ENCODE measurements at places on chromosomes 6 and 20.
A peak's percentile ranks its signal among the peaks of the same experiment; 100 is the strongest.

- DNase-seq = no peak
Measured at GRCh38 chr20:47205577-47206123, 150.8 kb downstream of the ZMYND8 start.

GRCh38 chr6:125952764-125953501 lies 3.6 kb upstream of the HINT3 start:
- DNase-seq = no peak

- DNase-seq = peak; percentile 31
Measured at GRCh38 chr20:21614980-21615379, 90.5 kb upstream of the PAX1 start.

GRCh38 chr20:44720621-44720996 lies 5.4 kb downstream of the CCN5 start:
- DNase-seq = peak; percentile 11

DNA sequence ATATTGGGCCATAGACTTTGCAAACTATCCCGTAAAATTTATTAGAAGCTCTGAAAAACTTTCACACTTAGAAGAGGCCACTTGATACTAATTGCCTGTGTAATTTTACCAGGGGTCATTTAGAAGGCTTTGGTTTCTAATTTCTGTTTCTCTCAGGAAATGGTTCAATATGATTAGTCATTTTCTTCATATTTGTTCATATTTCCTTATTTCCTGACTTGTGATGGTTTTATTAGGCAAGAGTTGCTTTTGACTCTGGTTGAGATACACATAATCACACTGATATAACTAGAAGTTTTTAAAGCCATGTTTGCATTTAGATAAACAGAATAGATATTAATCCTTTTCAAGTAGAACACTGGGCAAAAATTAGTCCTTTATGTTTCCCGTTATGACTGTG lies 11.8 kb upstream of the HBS1L start:
- no peak for DNase-seq

GRCh38 chr6:75472885-75473284 lies 20.7 kb downstream of the FILIP1 start:
- DNase-seq = no peak

DNA sequence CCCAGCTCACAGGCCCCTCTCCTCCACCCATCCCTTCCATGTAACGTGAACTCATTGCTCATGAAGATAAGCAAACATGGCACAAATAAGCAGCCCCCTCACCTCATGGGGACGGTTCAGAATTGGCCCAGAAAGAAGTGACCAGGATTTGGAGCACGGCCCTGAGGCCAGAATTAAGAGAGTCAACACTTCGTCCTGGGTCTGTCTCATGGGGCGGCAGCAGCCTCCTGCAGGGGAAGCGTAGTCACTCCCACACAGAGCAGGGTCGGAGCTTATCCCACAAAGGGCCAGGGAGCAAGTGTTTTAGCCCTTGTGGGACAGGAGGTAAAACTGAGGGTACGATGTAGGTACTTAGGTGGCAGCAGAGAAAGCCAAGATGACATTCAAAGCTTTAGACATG lies 28.6 kb upstream of the DACT2 start:
- DNase-seq = no peak

DNA sequence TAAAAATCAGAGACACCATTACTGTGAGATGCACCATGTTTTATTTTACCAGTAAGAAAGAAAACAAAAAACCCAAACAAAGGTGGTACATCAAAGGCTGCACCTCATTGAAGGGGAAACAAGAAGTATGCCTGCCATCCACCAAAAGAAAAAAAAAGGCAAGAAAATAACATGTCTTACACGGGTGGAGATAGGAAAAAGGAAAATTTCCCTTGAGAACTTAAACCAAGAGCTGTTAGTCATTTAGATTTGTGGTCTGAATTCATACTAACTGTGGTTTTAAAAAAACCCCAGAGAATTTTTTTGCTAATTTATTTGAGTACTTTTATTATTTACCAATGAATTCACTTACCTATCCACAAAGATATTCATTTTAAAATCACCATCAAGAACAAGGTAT lies 144.0 kb downstream of the LRRC1 start:
- DNase-seq = no peak

DNA sequence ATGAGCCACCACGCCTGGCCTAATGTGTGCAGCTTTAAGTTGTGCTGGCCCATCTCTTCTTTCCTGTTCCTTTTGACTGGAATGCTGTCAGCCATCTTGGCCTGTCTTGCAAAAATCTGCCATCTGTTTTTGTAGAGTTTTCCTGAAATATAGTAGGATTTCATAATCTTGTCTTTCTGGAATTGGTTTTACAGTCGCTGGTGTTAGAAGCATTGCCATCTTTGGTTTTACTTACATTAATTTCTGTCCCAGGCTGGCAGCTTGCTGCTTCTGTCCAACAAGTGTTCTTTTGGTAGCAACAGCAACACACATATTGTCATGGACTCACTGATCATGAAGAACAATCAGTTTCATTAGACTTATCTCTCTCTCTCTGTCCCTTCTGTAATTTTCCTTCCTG lies 29.1 kb upstream of the TULP1 start:
- no peak for DNase-seq

GRCh38 chr6:155519176-155519738 lies 63.6 kb upstream of the NOX3 start:
- no peak for DNase-seq

- DNase-seq = no peak
Measured at GRCh38 chr6:140774080-140774505, 1358.6 kb upstream of the GJE1 start.

- DNase-seq = no peak
Measured at GRCh38 chr20:19956976-19957375, 60.2 kb upstream of the NAA20 start.

GRCh38 chr6:105514306-105514705 lies 111.4 kb upstream of the PREP start:
- DNase-seq = no peak

DNA sequence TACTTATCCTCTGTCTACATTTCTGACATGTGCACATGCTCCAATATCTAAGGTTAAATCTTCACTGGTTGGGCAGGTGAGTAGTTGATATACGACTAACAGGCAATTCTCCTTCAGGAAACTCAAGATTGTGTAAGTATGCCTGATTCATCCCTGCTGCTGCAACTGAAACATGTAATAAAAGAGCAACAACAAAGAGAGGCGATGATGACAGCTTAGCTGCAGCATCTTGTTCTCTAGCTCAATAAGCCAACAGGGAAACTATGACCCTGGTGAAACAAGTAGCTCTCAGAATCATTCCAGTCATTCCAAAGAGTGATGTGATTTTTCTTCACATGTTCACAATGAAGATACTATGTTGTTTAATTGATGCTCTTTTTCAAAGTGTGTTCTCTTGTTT lies 74.4 kb downstream of the ELOVL4 start:
- DNase-seq = no peak

GRCh38 chr6:109794201-109794923 lies 103.3 kb downstream of the FIG4 start:
- no peak for DNase-seq

DNA sequence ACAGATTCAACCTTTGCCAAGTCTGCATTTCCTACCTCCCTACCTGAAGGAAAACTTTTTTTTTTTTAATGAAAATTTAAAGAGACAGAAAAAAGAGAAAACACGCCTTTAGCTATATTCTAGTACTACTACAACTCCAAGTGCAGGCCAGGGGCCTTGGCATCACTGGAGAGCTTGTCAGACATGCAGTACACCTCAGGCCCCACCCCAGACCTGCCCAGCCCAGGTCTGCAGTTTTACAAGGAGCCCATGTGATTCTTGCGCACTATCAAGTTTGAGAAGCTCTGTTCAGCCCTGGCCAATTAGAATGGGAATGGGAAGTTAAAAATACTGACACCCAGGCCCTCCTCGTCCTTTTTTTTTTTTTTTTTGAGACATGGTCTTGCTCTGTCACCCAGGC lies 85.0 kb downstream of the NFATC2 start:
- no peak for DNase-seq

GRCh38 chr6:154462425-154462824 lies 48.1 kb downstream of the CNKSR3 start:
- DNase-seq = no peak

- peak; percentile 26 for DNase-seq
Measured at GRCh38 chr6:26155061-26155930, 68.1 kb downstream of the HFE start.

DNA sequence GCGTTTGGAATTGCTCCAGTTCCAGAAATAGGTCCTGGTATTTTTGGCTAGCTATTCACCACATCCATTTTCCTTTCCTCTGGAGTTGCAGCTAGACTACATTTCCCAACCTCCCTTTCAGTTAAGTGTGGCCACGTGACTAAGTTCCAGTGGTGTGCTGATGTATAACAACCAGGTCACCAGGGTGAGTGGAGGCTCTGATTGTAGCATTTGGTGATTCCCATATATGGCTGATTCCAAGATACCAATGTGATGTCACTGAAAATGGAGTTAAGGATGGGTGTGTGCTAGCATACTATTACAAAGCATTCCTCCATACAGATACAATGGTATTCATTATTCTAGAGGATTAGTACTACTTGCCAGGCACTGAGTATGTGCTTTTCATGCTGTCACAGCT lies 49.7 kb upstream of the STK35 start:
- no peak for DNase-seq

- peak; percentile 22 for DNase-seq
Measured at GRCh38 chr6:83071023-83071422, 3.6 kb downstream of the DOP1A start.

DNA sequence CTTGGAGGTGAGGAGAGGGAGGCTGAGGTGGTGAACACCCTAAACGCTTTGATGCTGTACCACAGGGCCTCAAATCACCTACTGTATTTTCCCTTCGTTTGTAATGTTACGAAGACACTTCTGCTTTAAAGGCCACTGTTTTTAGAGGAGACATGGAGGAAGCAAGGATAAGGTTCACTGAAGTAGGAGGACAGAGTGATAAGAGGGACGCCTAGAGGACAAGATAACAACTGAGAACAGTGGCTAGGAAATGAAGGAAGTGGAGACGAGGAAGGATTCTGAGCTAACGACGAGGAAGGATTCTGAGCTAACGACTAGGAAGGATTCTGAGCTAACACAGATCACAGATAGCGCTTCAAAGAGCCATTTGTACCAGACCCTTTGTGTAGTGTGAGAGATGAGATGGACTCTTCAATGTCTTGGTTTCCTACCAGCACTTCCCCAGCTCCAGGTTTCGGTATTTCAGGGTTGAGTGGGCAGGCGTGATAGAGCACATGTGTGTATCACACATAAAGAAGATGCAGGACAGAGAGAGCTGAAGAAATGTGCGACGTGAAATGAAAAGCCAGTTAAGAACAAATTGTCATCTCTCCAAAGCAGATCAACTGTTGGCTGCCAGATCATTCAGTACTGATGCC lies 7.5 kb downstream of the SF3B5 start:
- DNase-seq = no peak

- DNase-seq = no peak
Measured at GRCh38 chr20:840503-840857, 7.0 kb downstream of the FAM110A start.

GRCh38 chr6:104095661-104096416 lies 763.9 kb downstream of the HACE1 start:
- no peak for DNase-seq

DNA sequence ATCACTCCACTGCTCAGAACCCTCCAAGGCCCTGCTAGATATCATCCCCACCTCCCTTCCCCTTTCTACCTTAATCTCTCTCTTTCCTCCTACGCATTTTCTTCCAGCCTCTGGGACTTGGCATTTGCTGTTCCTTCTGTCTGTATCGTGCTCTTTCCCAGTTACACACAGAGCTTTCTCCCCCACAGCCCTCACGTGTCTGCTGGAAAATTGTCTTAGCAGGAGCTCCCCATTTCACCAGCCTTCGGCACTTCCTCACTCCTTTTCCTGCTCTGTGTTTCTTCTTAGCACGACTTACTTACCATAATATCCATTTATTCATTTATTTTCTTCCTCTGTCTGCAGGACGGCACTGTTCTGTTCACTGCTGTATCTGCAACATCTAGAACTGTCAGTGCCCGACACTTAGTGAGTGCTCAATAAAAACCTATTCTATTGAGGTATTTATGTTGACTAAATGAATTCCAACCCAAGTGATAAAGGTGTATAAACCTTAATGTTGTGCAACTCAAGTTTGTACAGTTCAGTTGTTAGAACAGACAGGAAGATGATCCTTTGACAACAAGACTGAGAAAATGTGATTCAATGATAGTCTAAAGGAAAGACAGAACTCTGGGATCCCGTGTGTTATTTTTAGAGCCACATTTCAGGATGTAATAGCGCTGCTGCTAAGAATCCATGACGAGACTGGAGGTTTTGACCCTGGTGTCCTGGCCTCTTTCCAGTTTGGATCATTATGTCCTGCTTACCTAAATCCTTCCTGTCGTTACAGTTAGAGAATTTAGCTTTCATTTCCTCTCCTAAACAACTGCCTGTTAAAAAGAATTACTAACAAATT lies 170.1 kb upstream of the LAMP5 start:
- no peak for DNase-seq

DNA sequence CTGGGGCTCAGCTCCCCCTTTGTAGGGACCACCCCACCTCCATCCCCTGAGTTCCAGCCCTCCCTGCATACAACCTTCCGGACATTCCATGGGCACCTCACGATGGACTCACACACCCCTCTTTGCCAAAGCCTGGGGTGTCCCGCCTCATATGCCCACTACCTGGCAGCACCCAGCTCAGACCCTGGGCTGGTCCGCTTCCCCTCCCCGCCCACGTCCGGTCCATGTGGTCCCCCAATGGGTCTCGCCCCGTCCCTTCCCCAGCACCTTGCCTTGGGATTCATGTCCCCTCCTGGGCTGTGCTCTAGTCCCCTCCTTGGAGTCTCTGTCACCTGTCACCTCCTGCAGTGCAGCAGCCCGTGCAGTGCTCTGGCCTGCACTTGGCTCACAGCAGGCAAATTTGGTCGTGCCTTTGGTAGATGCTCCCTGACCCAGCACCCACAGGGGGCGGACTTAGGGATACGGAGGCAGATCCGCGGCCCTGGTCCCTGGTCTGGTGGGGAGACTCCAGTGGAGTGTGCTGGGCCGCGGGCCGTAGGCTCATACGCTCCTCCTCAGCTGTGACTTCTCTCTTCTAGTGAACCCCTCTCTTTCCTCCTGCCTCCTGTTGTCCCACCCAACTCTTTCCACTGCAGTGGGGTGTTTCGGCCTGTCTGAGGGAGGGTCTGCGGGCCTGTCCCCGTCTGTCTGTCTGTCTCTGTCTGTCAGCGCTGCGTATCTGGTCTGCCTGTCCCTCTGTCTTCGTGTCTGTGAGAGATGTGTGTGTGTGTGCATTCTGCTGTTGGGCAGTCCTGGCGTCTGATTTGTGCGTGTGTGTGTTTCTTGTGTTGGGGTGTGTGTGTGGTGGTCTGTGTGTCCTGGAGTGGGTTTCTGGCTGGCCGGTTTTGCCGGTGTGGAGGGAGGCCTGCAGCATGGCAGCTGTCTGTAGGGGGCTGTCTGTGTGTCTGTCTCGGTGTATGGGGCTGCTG lies 69.5 kb downstream of the SRC start:
- no peak for DNase-seq

- DNase-seq = no peak
Measured at GRCh38 chr6:126172131-126172530, 167.8 kb upstream of the CENPW start.

- DNase-seq = no peak
Measured at GRCh38 chr6:17904491-17905120, 82.8 kb downstream of the KIF13A start.

- no peak for DNase-seq
Measured at GRCh38 chr6:147226877-147227276, 22.7 kb downstream of the STXBP5 start.

GRCh38 chr6:82569022-82569421 lies 205.4 kb downstream of the TPBG start:
- DNase-seq = no peak

GRCh38 chr20:58705208-58705926 lies 12.8 kb downstream of the NPEPL1 start:
- DNase-seq = no peak
